ENCODE measurements at places on chromosomes 2 and 18.

DNA sequence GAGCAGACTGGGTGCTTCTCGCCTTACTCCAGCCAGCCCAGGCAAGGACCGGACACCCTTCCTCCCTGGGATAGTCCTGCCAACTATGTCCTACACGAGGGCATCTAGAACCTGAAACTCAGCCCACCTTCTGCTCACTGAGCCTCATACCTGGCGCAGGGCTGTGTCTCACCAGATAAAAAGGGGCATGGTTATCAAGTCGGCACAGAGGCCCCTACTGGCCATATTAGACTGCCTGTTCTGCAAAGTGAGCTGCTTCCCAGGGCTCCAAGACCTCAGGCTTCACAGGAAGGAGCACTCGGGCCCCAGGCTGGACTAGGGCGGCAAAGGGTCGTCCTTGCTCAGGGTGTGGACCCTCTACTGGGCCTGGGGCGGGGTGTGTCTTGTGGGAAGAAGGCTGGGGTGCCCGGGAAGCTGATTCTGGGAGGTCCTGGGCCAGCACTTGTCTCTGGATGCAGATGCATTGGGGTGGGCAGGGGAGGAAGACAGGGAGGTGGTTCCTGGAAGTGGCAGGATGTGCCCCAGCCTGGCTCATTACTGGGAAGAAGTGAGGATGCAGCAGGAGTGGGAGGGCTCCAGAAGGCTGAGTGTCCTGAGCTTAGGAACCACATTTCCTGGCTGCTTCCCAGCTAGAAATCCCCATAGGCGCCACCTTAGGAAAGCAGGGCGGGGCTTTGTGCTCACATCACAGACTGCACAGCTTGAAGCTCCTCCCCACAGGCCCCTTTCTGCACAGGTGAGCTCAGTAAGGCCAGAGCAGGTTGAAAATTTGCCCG, 19.6 kb downstream of the EHD3 start:
- no peak for DNase-seq

DNA sequence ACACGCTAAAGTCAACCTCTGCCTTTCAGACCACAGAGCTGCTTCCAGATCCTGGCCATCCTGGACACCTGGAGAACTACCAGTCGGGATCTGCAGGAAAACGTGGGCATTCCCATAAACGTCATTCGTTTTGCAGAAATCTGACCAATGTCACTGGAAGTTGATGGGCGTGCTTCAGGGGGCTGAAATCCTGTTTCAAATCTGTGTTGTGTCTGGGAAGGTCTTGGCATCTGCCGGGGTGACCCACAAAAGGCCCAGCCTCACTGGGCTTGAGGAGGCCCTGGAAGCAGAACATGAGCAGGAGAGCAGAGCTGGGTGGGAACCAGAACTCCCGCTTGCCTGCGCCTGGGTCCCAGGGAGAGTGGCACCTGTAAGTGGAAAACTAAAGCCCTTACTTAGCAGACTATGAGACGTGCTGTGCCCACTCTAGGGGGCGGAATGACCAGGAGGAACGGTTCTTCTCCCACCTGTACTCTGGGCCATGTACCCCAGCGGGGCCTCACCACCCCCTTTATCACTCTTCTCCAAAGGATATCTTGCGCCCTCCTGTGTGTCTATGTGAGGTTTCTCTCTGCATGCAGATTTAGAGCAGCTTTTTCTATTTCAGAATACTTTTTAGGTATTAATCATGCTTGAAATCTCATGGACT, 200.9 kb downstream of the FAM210A start:
- DNase-seq: no peak

GRCh38 chr18:9516437-9517064, 41.2 kb downstream of the RALBP1 start:
- DNase-seq: no peak

DNA sequence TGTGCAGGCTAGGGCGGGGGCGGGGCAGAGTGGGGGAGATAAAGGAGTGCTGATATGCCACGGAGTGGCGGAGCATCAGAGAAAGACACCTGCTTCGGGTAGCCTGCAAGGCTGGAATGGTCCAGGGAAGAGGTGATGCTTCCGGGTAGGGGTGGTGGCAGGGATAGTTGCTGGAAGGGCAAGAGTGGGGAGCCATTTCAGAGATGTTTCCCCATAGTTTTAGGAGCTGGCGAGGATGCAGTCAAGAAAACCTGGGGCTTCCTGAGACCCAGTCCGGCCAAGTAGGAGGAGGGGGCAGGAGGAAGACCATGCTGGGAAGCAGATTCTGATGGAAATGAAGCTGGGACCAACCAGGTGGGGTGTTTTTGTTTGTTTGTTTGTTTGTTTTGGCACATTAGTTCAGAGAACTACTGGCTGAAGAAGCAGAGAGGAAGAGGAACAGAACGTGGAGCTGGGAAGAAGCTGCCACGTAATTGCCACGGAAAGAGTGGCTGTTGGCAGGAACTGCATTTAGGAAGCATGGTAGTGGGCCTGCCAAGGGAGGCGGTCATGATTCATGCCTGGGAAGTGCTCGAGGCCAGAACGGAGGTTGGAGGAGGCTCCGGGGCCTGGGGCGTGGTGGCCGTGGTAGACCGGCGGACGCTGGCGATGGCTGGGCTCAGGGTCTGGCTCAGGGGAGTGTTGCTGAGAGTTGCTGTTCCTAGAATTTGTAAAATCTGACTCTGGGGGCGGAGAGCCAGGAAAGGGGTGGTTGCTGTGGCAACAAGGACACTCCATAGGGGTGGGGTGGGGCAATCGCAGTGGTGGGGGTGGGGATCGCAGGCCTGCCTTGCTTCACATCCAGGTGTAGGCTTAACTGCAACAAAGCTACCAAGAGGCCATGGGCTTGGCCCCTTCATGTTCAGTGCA, 8.6 kb upstream of the INPP5D start:
- no peak for DNase-seq

DNA sequence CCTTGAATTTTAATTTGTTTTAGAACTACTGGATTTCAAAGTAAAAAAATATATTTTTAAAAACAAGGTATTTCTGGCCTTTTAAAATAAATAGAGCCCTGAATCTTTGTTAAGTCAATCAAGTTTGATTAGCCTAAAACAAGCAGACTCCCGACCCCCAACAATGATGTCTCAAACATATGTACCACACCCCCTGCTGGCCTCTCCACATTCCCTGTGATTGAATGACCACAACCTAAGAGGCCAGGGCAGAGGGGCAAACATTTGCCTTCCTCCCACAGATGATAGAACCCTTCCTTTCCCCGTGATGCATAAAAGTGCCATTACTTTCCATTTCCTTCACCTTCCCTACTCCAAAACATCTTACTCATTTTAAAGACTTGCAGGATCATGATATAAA, 130.9 kb downstream of the STK39 start:
- DNase-seq: no peak

- no peak for DNase-seq
Observed at GRCh38 chr18:10923551-10924070, 225.8 kb downstream of the PIEZO2 start.

DNA sequence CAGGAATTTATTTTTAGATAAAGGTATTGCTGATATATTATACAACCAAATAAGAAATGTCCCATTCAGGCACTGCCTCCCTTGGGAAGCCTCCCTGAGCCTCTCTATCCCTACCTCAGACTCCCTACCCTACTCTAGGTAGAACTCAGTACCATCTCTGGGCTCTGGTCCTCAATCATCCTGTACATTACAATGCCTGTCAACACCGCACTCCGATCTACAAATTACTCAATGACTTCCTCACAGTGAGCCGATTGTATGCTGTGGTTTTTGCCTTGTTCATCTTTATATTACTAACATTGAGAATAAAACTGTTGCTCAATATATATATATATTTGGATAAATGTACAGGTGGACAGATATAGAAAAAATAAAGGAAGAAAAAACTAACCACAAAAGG, 207.5 kb downstream of the STK39 start:
- no peak for DNase-seq

- no peak for DNase-seq
Observed at GRCh38 chr18:43869451-43870008, 592.2 kb upstream of the SYT4 start.

GRCh38 chr2:188291142-188291616, 495 bp upstream of the GULP1 start:
- DNase-seq: no peak

GRCh38 chr2:155842103-155842502, 490.4 kb downstream of the NR4A2 start:
- DNase-seq: peak; percentile 3

GRCh38 chr18:42891705-42892104, 223.8 kb downstream of the RIT2 start:
- no peak for DNase-seq

GRCh38 chr2:120710256-120710655, 25.4 kb upstream of the GLI2 start:
- no peak for DNase-seq

All from putamen (tissue), 1 donor.